GM12864 (cell line): ENCODE measurements at places on chromosomes 2 and 18.

DNA sequence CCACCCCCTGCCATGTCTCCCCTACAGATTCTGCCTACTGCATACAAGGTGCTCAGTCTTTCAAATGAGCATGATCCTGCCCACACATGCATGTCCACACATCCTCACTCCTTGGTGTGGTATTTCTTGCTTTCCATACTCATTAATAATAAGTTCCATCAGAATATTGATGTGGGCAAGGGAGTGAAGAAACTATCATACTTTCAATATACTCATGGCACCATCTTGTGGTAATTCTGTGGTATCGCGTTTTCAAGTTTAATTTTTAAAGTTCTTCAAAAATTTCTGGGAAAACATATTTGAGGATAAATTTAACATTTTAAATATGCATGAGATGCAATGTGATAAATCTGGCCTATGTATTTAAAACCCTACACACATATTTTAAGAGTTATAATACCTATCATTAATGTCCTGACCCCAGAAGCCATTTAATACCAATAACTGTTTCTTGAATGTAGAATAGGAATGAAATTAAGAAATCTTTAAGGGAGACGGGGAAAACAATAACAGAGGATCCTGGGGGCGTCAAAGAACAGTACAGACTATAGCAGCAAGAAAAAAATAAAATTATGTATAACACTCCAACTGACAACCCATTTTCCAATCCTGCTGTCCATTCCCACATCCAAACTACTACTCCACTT lies 110.1 kb downstream of the ZNF385B start:
- DNase-seq = no peak

- DNase-seq = no peak
These were observed 675 bp upstream of the SPIRE1 start for GRCh38 chr18:12658426-12659138.

DNA sequence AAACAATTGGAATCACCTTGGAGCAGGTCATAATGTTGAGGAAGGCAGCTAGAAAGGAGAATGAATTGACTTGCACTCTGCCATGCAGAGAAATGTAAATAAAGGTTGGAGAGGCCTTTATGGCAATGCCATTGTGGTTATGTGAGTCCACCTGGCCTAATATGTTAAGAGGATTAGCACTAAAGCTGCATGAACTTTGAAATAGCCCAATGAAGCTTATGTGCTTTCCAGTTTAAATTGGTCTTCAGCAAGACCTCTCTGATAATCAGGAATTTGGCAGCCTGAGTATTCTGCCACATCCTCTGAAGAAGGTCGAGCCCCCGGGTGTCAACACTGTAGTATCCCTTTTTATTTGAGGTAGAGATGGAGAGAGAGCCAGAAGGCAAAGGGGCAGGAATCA lies 464.9 kb downstream of the CDH2 start:
- no peak for DNase-seq

- DNase-seq = no peak
These were observed 4.5 kb downstream of the ANKRD53 start for GRCh38 chr2:70982971-70983370.

DNA sequence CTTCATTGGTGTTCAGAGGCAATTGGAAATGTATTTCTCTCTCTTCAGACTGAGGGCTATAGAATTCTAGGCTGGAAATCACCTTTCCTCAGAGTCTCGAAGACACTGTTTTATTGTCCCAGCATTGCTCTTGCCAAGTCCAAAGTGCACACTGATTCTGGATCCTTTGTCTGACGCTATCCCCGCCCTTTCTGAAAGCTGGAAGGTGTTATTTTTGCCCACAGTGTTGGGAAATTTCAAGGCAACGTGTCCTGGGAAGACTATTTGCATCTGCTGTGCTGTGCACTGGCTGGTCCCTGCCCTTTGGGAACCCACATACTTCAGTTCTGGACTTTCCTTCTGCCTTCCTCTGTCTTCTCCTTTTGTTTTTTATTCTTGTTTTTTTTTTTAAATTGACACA lies 190.8 kb downstream of the SH3BP4 start:
- DNase-seq = no peak

GRCh38 chr2:231673348-231673770 lies 35.0 kb upstream of the PTMA start:
- no peak for DNase-seq

DNA sequence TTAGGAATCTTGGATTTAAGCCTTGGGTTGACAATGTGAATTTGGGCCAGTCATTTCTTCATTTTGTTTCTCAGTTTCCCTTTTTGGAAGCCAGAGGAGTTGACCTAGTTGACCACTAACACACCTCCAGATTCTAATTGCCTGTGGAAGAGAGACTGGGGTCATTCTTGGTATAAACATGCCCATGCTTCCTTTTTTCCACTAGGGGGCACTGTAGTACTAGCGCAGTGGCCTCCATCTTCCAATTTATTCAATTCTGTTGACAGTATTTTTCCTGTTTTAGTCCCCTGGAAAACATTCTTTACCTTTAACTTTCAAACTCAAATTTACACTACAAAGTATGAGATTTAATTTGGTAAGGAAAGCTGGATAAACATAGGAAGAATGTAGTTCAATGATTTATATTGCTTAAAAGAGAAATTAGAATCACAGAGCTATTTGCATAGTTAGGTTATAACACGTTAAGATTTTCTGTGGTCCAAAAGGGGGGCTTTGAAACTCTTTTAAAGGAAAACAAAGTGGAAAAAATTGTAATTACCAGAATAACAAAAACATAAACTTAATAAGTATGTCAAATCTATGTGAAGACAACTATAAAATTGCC lies 57.5 kb upstream of the AGPS start:
- peak; percentile 5 for DNase-seq

- no peak for DNase-seq
These were observed 192.3 kb downstream of the CLIP4 start for GRCh38 chr2:29307519-29307918.

DNA sequence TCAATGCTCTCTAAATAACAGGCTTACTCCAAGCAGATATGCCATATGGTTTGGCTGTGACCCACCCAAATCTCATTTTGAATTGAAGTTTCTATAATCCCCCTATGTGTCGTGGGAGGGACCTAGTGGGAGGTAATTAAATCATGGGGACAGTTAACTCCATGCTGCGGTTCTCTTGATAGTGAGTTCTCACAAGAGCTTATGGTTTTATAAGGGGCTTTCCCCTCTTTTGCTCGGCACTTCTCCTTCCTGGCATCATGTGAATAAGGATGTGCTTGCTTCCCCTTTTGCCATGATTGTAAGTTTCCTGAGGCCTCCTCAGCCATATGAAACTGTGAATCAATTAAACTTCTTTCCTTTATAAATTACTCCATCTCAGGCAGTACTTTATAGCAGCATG lies 302.7 kb upstream of the ZC3H15 start:
- DNase-seq = no peak

DNA sequence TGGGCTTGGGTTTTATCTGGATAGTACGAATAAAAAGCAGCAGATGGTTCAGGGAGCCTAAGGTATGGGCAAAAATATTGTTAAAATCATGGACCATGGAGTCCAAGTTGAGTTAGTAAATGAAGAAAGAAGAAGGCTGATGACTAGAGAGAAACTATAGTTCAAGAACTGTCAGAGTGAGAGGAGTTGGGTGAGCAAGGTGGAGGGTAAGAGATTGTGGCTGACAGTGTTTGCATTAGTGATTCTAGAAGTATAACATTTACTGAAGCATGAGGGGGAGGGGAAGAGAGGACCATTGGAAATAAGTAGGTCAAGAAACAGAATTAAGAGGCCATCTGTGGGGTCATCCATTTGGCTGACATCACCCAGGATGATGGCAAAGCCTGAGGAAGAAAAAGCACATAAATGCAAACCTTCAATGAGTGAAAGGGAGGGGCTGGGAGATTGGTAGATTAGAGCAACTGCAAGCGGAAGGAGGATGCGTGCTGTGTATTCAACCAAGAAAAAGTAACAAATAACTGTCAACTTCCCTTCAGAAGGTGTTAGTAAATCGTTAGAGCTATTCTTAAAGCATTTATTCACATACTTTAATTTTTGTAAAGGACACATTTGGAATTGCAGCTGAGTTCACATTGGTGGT lies 392.8 kb downstream of the TSN start:
- no peak for DNase-seq

DNA sequence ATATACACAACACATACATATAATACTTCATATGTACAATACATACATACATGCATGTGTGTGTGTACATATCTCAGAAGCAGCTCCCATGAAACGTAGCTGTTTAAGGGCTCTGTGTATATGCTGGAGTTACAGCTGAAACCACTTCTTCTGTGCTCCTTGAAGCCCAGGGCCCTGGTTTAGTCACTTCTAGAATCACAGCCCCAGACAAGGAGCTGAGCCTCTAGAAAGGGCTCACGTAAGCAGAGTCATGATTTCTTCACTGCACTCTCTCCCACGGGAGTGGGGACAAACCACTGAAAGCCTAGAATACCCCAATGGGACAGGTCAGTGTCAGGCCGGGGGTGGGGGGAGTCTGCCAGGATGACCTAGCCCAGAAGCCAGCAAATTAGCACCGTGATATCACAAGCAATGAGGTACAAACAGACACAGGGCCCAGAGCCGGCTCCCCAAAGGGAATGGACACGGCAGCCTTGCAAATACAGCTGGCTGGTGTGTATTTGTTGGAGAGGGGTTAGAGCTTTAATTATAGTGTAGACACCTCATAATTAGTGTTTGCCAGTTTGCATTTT lies 90.3 kb downstream of the C1QL2 start:
- DNase-seq = no peak

DNA sequence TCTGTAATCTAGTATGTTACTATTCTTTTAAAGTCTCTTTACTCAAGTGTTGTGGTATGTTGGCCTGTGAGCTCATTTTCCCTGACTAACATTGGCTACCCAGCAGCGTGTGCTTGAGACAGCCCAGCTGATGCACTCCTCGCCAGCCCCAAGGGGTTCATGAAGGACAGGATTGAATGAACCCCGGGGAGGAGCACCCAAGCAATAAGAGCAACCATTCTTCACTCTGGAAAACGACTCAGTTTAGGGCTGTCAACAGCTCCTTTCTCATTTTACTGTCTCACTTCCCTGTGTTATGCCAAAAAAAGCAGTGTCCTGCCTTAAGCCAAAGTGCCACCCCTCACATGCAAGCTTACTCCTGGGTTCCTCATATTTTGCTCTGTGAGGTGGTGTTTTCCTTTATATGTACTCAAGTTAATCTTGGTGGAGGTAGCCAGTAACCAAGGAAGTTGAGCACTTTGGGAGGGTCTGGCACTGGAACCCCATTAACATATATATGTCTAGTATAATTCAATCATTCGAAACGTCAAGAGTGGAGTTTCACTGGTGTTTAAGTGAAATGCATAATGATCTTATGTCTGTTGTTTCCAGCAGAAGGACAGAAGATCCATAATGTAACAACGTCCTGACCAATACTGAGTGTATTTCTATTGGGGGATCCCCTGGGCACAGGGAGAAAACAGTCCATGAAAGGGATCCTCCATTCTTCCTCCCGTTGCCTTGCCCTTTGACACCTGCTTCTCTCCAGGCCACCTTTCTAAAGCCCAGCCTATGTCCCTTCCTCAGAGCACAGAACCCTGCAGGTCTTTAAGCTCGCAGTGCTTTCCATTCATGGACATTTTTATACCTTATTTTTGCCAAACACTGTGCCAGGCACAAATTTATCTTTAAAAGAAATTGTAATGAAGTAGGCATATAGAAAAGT lies 43.2 kb downstream of the ATIC start:
- DNase-seq = no peak

DNA sequence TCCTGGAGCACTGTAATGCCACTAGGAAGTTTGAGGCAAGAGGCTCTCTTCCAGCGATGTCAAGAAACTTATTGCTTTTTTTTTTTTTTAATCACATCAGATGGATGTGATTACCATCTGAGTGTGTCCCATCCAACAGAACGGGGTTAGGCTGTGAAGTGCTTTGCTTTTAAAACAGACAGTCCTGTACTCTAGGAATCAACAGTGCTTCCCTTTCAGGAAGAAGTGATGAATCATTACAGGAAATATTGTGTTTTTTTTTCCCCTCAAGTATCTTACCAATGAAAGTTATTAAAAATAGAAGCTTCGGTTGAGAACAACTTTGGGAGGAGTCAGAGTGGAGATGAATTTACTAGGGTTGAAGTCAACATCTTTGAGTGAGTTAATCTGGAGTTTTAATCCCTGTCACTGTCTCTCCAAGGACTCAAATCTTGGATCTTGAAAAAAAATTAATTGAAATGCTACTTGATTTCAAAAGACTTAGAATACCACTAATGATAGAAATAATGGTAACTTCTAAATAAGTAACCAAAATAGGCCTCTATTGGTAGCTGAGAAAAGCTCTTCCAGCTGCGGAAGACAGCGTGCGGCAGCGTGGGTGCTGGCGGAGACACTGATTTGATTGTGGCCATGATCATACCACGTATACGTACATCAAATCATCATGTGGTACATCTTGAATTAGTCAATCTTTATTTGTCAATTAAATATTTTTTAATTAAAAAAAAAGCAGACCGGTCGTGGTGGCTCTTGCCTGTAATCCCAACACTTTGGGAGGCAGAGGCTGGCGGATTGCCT lies 45.5 kb downstream of the GATA6 start:
- DNase-seq = no peak

- no peak for DNase-seq
These were observed 66.6 kb downstream of the MTCL1 start for GRCh38 chr18:8771930-8772329.

DNA sequence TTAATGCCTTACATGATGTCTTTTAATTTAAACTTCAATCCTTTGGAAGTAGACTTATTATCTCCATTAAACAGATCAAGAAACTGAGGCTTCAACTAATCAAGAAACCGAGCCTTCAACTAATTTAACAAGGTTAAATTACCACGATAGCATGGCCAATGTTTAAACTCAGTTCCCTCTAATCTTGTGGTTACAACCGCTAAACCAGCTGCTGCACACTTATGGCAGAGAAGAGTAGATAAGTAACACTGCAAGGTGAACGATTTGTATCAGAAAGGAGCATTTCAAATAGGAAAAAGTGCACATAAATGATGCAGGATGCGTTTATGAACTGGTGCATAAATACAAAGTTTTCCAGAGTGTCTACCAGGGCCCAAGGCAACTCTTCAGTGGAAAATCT lies 144.6 kb upstream of the CAVIN2 start:
- no peak for DNase-seq

- peak; percentile 84 for DNase-seq
These were observed 204.5 kb downstream of the ARL4C start for GRCh38 chr2:234292205-234292961.

- no peak for DNase-seq
These were observed 50.7 kb downstream of the RNF152 start for GRCh38 chr18:61842146-61842545.

DNA sequence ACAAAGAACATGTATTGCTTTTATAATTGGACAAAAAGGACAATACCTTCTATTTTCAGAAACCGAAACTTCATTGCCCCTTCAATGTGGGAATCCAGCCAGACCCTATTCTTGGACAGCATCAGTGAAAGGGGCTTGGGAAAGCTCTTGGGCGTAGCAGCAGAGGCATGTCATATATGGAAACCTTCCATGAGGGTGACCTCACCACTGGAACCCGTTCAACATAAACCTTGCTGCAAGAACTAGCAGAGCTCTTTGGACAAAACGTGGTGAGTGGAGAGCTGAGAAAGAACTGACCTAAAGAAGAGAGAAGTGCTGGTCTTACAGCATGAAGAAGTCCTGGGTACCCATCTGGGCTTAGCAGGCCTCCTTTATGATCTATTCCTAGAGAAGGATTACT lies 22.7 kb upstream of the ACTG2 start:
- DNase-seq = no peak

- DNase-seq = no peak
These were observed 56.7 kb downstream of the ADI1 start for GRCh38 chr2:3462493-3463104.
